Neuronal stem cell (in vitro differentiated cells): ENCODE measurements at places on chromosomes 12 and 14.
A peak's percentile ranks its signal among the peaks of the same experiment; 100 is the strongest.

GRCh38 chr14:72444701-72445100, 449.2 kb downstream of the DPF3 start:
- H3K27ac ChIP-seq = no peak overlapping the region
- DNase-seq = no peak
- no peak overlapping the region for H3K4me3 ChIP-seq

DNA sequence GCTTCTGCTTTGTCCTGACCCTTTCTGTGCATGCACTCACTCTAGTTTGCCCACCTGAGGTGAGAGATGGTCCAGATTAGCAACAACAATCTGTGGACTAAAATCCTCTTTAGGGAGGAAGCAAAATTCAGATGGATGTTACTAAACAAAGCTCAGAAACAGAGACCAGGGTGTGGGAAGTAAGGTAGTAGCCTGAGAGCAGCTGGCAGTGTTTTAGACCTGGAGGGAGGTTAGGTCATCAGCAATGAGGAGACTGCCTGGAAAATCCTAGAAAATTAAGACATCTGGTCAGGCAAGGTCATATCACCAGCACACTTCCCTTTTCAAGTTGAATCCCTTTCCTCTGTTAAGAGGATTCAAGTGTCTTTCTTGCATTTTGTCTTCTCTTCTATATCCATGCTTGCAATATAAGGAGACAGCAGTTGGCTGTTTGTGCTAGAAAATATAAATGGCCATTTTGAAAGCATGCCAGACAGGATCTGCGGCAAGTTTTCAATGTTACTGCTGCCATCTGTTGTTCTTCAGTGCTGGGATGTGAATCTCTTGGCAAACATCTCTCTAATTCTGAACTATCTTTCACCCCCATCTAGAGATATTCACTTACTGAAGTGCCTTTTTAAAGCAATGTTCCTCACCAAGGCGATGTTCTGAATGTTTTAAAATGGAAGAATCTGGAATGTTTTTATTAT, 266.4 kb downstream of the NAV3 start:
- no peaks in the 10 kb centered on the region for H3K4me1 ChIP-seq
- H3K36me3 ChIP-seq = no peaks in the 10 kb centered on the region
- H3K27ac ChIP-seq = no peak overlapping the region

GRCh38 chr14:91372671-91373495, 44.7 kb downstream of the CCDC88C start:
- H3K4me3 ChIP-seq = no peak overlapping the region
- no peak overlapping the region for H3K27ac ChIP-seq
- no peak for DNase-seq
- no peaks in the 10 kb centered on the region for H3K27me3 ChIP-seq
- peaks cover 57% of the 10 kb centered on the region for H3K4me1 ChIP-seq

GRCh38 chr14:89351516-89352404, 65.3 kb downstream of the FOXN3 start:
- peaks cover 20% of the 10 kb centered on the region for H3K36me3 ChIP-seq
- no peak overlapping the region for H3K4me3 ChIP-seq
- no peaks in the 10 kb centered on the region for H3K27me3 ChIP-seq
- no peak for DNase-seq

- H3K4me3 ChIP-seq = no peak overlapping the region
- no peaks in the 10 kb centered on the region for H3K27me3 ChIP-seq
- H3K36me3 ChIP-seq = peaks cover 26% of the 10 kb centered on the region
- no peak overlapping the region for H3K27ac ChIP-seq
Observed at GRCh38 chr14:91477388-91477787, 32.7 kb downstream of the PPP4R3A start.

DNA sequence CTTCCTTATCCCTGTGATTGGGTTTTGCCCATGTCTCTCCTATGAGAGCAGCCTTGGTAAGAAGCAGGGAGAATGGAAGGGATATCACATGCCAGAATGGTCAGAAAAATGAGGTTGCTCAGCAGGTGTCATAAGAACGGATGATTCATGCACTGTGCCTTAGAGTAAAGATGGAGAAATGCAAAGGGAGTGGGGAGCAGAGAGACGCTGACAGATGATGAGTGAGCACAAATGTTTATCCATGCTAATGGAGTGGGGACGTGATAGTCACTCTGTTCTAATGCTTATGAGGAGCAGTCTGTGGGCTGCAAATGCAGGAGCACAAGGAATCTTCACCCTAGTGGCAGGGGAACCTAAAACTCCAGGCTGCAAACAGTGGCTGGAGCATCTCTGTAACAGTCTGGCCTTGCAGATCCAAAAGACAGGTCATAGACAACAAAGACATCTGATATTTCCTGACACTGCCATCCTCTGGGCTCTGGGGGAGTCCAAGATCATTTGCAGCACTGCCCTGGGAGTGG, 243.2 kb downstream of the CACNA1C start:
- no peaks in the 10 kb centered on the region for H3K27me3 ChIP-seq
- DNase-seq = no peak
- H3K4me1 ChIP-seq = no peaks in the 10 kb centered on the region
- no peaks in the 10 kb centered on the region for H3K36me3 ChIP-seq

- H3K36me3 ChIP-seq = no peaks in the 10 kb centered on the region
- DNase-seq = no peak
- no peaks in the 10 kb centered on the region for H3K27me3 ChIP-seq
- H3K4me1 ChIP-seq = peaks cover 8% of the 10 kb centered on the region
- no peak overlapping the region for H3K27ac ChIP-seq
Observed at GRCh38 chr14:61596990-61597389, 98.3 kb upstream of the HIF1A start.

DNA sequence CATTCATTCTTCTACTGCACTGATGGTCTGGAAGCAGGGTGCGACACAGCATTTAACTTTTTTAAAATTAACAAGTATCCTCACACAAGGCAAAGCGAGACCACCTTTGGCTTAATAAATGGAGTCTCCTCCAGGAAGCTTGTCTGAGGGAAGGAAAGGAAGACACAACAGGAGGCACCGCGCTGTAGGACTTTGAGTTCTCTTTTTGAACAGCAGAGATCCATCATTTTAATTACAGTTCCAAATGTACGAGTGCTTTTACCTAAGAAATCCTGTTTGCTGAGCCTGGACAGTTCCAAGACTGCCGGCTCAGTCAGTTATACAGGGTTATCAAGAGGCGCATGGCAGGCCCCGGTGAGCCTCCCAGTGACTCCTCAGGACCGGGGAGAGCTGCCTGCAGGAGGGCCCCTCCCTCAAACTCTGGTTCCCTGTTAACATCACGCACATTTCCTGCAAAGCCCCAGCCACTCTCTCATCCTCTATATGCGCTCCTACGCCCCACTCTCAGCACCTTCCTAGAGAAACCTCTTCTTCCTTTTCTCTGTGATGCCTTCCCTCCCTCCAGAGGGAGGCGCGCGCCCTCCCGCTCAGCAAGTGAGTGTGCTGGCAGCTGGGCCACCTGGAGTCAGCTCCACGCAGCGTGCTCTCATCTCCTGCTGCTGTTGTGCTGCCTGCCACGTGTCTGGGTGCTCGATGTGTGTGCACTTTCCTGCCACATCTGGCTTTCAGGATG, 46.1 kb downstream of the STX2 start:
- H3K27ac ChIP-seq = no peak overlapping the region
- DNase-seq = no peak
- H3K4me3 ChIP-seq = no peak overlapping the region
- no peaks in the 10 kb centered on the region for H3K27me3 ChIP-seq

DNA sequence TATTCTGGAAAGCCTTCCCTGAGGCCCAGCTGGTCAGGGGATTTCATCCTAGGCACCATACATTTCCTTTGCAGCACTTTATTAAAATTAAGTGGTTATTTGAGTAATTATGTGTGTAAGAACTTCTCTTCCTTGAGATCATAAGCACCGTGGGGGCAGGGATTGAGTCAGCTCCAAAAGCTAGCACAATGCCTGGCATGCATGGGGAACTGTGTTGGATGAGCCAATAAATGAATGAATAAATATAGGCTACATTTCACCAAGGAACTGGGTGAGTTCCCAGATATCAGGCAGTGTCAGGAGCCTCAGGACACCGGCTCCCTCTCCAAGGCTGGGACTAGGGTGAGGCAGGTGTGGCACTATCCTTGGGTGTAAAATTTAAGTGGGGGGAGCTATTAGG, 82.8 kb upstream of the FBXO21 start:
- H3K27me3 ChIP-seq = no peaks in the 10 kb centered on the region
- no peaks in the 10 kb centered on the region for H3K4me1 ChIP-seq
- H3K4me3 ChIP-seq = no peak overlapping the region
- H3K36me3 ChIP-seq = no peaks in the 10 kb centered on the region

DNA sequence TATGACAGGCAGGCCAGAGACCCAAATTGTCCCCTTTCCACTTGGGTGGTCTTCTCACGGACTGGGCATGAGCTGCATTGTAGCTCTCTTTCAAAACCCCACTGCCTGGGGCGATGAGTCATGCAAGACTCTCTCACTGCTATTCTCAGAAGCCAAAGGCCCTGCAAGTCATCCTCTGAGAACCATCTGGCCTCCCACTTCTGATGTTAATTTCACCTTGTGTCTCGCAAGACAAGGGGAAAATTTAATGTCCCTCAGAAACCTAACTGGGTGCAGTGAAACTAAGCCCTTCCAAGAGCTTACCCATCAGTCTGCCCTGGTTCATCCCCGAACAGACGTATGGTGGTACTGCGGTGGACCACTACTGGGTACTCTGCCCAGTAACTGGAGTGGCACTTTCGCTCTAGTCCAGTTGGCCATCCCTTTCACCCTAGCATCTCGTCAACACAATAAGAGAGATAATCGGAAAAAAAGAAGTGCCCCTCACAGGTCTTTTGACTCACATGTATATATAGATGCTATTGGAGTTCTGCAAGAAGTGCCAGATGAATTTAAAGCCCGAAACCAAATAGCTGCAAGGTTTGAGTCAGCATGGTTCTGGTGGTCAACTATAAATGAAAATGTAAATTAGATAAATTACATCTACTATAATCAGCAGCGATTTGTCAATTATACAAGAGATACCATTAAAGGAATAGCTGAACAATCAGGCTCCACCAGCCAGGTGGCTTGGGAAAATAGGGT, 31.3 kb upstream of the LALBA start:
- no peak overlapping the region for H3K27ac ChIP-seq
- peak; percentile 26 for DNase-seq
- no peaks in the 10 kb centered on the region for H3K27me3 ChIP-seq
- no peaks in the 10 kb centered on the region for H3K36me3 ChIP-seq

GRCh38 chr12:57171668-57172067, 24.2 kb upstream of the LRP1-AS start:
- no peak for DNase-seq
- H3K4me1 ChIP-seq = no peaks in the 10 kb centered on the region
- H3K4me3 ChIP-seq = no peak overlapping the region
- H3K27me3 ChIP-seq = no peaks in the 10 kb centered on the region
- H3K27ac ChIP-seq = no peak overlapping the region

DNA sequence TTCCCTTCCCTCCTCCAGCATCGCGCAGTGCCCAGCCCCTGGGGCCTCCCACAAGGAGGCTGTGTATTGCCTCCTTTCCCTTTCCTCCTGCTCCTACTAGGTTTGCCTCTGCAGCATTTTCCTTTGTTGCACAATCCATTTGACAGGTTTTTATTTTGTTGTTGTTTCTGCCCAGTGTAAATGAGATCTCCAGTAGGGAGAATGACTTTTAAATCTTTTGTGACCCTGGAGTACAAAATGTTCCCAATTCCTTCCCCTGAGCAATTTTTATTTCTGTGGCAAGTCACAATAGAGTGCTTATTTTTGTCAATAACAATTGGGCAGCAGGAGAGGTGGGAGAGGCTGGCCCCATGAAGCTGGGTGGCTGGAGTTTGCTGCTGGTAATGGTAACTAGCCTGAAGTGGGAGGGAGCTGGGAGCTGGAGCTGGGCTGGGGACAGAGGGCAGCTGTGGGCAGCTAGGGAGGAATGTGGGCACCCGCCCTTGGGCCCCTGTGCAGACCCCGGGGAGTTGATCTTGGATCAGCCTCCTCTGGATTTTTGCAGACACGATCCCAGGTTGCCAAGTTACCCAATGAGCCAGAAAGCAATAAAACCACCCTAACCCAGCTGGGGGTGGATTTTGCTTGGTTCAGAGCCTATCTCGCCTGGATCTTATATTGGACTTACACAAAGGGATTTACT, 160.1 kb downstream of the KTN1 start:
- H3K4me1 ChIP-seq = peaks cover 13% of the 10 kb centered on the region
- no peaks in the 10 kb centered on the region for H3K36me3 ChIP-seq
- H3K27me3 ChIP-seq = no peaks in the 10 kb centered on the region
- DNase-seq = no peak
- no peak overlapping the region for H3K4me3 ChIP-seq

DNA sequence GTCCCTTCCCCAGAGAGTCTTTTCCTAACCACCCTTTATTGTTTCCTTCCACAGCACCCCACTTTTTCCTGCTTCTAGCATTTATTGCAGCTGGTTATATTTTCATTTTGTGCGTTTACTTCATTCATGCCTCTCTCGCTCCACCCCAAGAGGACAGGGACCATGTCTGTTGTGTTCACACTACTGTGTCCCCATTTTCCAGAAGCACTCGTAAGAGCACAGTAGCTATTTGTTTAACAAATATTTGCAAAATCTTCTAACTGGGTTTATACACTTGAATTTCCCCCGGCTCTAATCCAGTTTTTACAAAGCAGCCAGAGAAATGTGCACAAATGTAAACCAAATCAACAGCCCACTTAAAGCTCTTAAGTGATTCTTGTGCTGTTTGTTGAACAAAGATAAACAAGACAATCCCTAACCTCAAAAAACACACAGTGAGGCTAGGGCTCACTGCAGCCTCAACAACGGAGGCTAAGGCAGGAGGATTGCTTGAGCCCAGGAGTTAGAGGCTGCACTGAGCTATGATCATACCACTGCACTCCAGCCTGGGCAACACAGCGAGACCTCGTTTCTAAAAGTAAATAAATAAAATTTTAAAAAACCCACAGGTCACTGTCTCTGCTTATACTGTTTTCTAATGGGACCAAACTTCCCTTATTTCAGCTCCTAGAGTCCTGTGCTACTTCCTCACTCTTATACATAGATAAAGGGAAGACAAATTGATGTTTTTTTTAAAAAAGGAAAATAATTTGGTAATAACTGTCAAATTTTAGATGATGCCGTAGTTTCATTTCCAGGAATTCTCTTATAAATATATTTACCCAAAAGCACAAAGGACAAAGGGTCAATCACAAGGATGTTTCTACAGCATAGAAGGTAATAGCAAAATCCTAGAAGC, 6.6 kb upstream of the ABCD4 start:
- no peak overlapping the region for H3K4me3 ChIP-seq
- no peak overlapping the region for H3K27ac ChIP-seq

DNA sequence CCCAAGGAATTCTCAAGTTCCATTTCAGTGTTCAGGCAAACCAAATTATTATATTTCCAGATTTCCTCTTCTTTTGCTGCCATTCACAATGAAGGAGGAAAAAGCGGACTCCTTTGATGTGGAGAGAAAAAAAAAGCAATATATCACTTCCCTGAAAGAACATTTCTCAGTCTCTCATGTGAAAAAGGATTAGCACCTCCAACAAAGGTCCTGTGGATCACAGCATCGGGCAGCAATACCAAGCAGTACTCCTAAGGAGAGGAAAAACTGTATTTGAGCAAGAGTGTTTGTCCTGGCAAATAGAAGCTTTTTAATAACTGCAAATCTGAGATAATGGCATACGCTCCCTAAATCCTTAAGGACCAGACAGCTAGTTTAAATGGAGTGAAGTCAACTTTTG, 93.9 kb upstream of the RFX4 start:
- peaks cover 3% of the 10 kb centered on the region for H3K4me1 ChIP-seq
- no peak overlapping the region for H3K4me3 ChIP-seq
- no peaks in the 10 kb centered on the region for H3K36me3 ChIP-seq
- H3K27me3 ChIP-seq = no peaks in the 10 kb centered on the region
- no peak overlapping the region for H3K27ac ChIP-seq
